HepG2 (cell line): ENCODE measurements at places on chromosomes 11 and 22. TPM values are rescaled to one million over a fixed set of nuclear protein-coding genes. Genes with fewer than 3 reads are reported as not detected.

GRCh38 chr22:36166518-36167220, 6.1 kb upstream of the APOL3 start:
- DNase-seq: no peak

- no peak for DNase-seq
Observed at GRCh38 chr22:26188341-26188740, 19.1 kb downstream of the SEZ6L start.

- no peak for DNase-seq
Observed at GRCh38 chr11:72292106-72292785, 48.3 kb upstream of the PHOX2A start.

GRCh38 chr11:126615845-126616244, 260.4 kb downstream of the ST3GAL4 start:
- no peak for DNase-seq

- no peak for DNase-seq
Observed at GRCh38 chr11:76371170-76371569, 9.8 kb downstream of the THAP12 start.

MOGAT2 gene
- total RNA-seq: 27.2 and 27.8 TPM in 2 replicates
